ENCODE measurements at places on chromosomes 11 and 22. TPM values are rescaled to one million over a fixed set of nuclear protein-coding genes. Genes with fewer than 3 reads are reported as not detected.

DNA sequence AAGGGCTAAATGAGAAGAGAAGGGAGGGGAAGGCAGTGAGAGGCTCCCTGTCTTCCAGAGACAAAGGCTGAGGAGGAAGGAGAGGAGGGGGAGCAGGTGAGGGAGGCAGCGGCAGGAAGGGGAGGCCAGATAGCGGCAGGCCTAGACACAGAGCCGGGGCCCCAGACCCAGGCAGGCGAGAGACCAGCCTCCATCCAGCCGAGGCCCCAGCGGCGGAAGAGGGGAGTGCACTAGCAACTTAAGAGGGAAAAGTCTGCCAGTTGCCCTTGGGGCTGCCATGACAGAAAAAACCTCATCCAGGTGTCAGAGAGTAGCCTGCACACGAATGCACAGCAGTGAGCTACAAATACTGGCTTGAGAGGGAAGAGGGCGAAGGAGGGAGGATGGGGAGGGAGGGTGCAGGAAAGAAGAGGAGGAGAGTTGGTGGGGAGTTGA, 46.7 kb downstream of the IGLL1 start:
- no peak overlapping the region for H3K4me3 ChIP-seq
- H3K4me1 ChIP-seq = peaks cover 51% of the 10 kb centered on the region
- peak; percentile 84 for DNase-seq
- H3K27ac ChIP-seq = peak overlapping the region; percentile 95
- H3K27me3 ChIP-seq = no peaks in the 10 kb centered on the region

DNA sequence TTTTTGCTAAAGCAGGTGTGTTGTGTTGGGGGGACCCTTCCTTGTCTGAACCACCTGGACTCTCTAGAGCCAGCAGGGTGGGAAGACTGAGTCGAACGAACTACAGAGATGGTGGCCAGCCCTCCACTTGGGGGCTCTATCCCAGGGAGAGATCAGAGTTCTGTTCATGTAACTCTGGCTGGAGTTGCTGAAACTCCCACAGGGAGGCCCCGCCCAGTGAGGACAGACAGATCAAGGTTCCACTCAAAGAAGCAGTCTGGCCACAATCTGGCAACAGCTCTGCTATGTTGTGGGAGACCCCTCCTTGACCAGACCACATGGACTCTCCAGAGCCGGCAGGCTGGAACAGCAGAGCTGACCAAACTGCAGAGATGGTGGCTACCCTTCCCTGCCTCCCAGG, 20.2 kb upstream of the OR5AK2 start:
- no peak for DNase-seq
- H3K4me1 ChIP-seq = no peaks in the 10 kb centered on the region
- H3K36me3 ChIP-seq = no peaks in the 10 kb centered on the region
- no peak overlapping the region for H3K27ac ChIP-seq

DNA sequence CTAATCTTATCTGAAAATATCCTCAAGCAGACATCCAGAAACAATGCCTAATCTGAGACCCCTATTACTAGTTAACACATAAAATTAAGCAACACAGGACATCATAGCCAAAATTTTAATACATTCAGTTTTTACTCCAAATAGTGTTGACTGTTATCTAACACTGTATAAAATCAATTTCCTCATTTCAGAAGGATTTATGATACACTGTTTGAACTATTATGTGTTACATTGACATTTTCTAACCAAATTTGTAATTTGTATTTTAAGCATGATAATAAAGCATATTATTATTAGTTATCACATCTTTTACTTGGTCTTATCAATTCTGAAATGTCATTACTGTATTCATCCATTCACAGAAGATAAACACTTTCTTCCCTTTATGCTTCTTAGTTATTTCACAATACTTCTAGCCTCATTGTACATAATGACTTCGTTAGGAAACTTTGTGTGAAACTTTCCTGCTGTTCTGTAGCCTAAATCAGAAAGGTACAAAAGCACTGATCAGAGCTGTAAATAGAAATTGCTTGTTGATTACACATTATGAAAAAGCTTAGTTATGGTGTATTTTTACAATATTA, 1248.9 kb downstream of the JRKL start:
- no peak overlapping the region for H3K4me3 ChIP-seq
- H3K27ac ChIP-seq = no peak overlapping the region
- H3K4me1 ChIP-seq = no peaks in the 10 kb centered on the region
- H3K27me3 ChIP-seq = no peaks in the 10 kb centered on the region
- H3K36me3 ChIP-seq = no peaks in the 10 kb centered on the region
- DNase-seq = no peak

PRR33 gene
- not detected for total RNA-seq

DNA sequence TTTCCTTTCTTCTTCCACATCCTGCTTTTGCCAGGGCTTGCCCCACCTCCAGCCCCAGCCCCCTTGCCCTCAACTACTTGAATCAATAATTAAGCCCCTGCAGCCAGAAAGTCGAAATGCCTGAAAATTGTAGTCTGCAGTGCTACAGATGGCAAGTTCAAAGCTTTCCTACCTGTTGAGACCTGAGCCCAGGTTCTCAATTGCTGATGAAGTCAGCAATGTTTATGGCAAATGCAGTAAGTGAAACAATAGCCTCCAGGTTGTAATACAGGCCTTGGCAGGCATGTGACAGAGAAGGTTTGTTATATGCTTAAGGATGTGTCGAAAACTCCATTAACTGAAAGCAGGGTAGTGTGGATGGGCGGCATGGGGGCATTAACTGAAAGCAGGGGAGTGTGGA, 181.1 kb upstream of the SESN3 start:
- H3K27me3 ChIP-seq = no peaks in the 10 kb centered on the region
- H3K4me1 ChIP-seq = no peaks in the 10 kb centered on the region
- no peaks in the 10 kb centered on the region for H3K36me3 ChIP-seq
- H3K4me3 ChIP-seq = no peak overlapping the region
- DNase-seq = no peak
- no peak overlapping the region for H3K27ac ChIP-seq

WNT7B gene
- not detected for total RNA-seq

GRCh38 chr11:80414181-80415165, 973.6 kb upstream of the TENM4 start:
- peak; percentile 17 for DNase-seq
- H3K36me3 ChIP-seq = no peaks in the 10 kb centered on the region
- no peaks in the 10 kb centered on the region for H3K27me3 ChIP-seq

OR2AG1 gene
- total RNA-seq = not detected

GRCh38 chr11:64447831-64448598, 89.1 kb downstream of the RPS6KA4 start:
- H3K27me3 ChIP-seq = no peaks in the 10 kb centered on the region
- H3K27ac ChIP-seq = no peak overlapping the region
- H3K4me3 ChIP-seq = no peak overlapping the region
- no peak for DNase-seq
- H3K36me3 ChIP-seq = no peaks in the 10 kb centered on the region

SLC6A5 gene
- total RNA-seq = 0.07 TPM

DNA sequence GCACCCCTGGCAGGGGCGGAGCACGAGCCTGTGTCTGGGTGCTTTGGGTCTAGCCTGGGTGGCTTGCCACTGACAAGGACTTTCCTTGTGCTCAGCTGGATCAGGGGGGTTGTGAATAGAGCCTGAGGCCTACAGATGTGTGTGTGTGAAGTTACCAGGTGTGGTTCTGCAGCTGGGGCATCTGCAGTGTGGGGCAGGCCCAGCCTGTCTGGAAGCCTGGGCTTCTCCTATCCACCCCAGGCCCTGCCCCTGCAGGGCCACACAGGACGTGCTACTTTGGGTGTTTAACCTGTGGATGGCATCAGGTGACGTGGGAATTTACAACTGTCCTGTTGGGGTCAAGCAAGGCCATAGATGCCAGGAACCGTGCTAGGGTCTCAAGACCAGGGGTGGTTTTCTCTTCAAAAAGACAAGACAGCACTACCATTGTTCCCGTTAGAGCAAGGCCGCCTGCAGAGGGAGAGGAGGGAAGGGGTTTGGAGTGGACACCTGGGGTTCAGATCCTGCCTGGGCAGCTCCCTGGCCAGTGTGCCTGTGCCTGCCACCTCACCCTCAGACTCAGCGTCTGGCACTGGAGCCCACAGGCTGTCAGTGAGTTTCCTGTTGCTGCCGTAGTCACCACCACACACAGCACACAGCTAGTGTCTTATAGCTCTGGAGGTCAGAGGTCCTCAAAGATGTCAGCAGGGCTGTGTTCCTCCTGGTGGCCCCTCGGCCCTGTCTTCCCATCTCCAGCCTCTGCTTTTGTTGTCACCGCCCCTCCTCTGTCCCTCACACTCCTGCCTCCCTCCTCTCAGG, 31.6 kb downstream of the CTTN start:
- H3K27me3 ChIP-seq = no peaks in the 10 kb centered on the region
- H3K36me3 ChIP-seq = peaks cover 58% of the 10 kb centered on the region
- H3K27ac ChIP-seq = no peak overlapping the region
- DNase-seq = no peak
- H3K4me3 ChIP-seq = no peak overlapping the region

GRCh38 chr11:26018336-26018735, 313.6 kb upstream of the ANO3 start:
- H3K36me3 ChIP-seq = no peaks in the 10 kb centered on the region
- DNase-seq = no peak
- H3K4me3 ChIP-seq = no peak overlapping the region
- peaks cover 21% of the 10 kb centered on the region for H3K27me3 ChIP-seq
- no peaks in the 10 kb centered on the region for H3K4me1 ChIP-seq

AQP11 gene
- total RNA-seq = 4.3 TPM

LRRC56 gene
- 2.6 TPM for total RNA-seq

APOL3 gene
- not detected for total RNA-seq

ATG13 gene
- total RNA-seq = 78.5 TPM

DNA sequence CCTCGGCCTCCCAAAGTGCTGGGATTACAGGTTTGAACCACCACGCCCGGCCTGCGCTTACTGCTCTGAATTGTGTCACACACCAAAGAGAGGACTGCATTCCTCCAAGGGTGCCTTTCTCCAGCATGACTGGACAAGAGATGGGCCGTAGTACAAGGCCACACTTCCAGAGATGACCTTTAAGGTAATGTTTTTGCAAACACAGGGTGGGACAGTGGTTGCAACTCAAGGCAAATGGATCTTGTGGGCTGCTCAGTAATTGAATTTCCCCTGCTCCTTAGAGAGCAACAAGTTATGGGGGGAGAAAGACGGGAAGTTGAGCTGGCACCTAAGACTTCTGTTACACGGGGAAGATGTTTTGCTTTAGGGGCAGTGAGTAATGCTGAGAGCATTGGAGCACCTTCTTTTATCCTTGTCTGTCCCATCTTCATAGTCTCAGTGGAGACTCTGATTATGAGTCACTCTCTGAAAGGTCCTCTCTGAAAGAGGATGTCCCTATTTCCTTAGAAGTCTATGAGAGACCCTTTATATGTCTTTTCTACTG, 66.3 kb downstream of the C11orf91 start:
- H3K27ac ChIP-seq = no peak overlapping the region
- H3K36me3 ChIP-seq = no peaks in the 10 kb centered on the region
- DNase-seq = peak; percentile 20

MISFA gene
- 3.6 TPM for total RNA-seq

DNA sequence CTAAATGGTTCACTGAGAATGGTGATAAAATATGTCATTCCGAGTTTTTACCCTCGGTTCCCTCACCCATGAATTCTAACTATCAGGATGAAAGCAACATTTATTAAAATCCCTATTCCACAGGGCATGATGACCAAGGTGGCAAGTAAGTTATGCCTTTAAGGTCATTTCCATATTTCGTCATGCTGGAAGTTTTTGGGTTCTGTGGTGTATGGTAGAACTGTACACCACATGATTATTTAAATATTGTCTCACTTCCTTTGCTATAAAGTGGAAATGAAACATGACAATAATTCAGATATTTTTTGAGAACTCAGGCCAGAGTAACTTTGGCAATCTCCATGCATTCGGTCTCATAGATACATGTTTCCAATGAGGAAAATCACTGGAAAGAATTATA, 68.5 kb upstream of the CARD18 start:
- H3K27ac ChIP-seq = no peak overlapping the region
- no peaks in the 10 kb centered on the region for H3K36me3 ChIP-seq
- no peaks in the 10 kb centered on the region for H3K4me1 ChIP-seq
- H3K4me3 ChIP-seq = no peak overlapping the region

GRCh38 chr11:73252577-73253191, 19.5 kb upstream of the P2RY6 start:
- H3K4me1 ChIP-seq = peaks cover 14% of the 10 kb centered on the region
- no peaks in the 10 kb centered on the region for H3K27me3 ChIP-seq
- H3K27ac ChIP-seq = peak overlapping the region; percentile 41
- no peak overlapping the region for H3K4me3 ChIP-seq
- DNase-seq = peak; percentile 68
- H3K36me3 ChIP-seq = no peaks in the 10 kb centered on the region

GRCh38 chr22:49909476-49910205, 8.6 kb downstream of the ALG12 start:
- no peak for DNase-seq
- H3K27ac ChIP-seq = no peak overlapping the region
- H3K4me1 ChIP-seq = no peaks in the 10 kb centered on the region
- peaks cover 8% of the 10 kb centered on the region for H3K36me3 ChIP-seq
- H3K27me3 ChIP-seq = no peaks in the 10 kb centered on the region
- no peak overlapping the region for H3K4me3 ChIP-seq

- peaks cover 19% of the 10 kb centered on the region for H3K4me1 ChIP-seq
- no peaks in the 10 kb centered on the region for H3K36me3 ChIP-seq
- peak overlapping the region; percentile 48 for H3K27ac ChIP-seq
- no peaks in the 10 kb centered on the region for H3K27me3 ChIP-seq
Measured at GRCh38 chr11:103234974-103235373, 125.7 kb downstream of the DYNC2H1 start.

SLC22A6 gene
- not detected for total RNA-seq

- no peak for DNase-seq
- no peak overlapping the region for H3K27ac ChIP-seq
- no peaks in the 10 kb centered on the region for H3K27me3 ChIP-seq
- peaks cover 42% of the 10 kb centered on the region for H3K4me1 ChIP-seq
- H3K4me3 ChIP-seq = no peak overlapping the region
- H3K36me3 ChIP-seq = no peaks in the 10 kb centered on the region
Measured at GRCh38 chr11:114166362-114166761, 106.9 kb downstream of the ZBTB16 start.

IGLL1 gene
- total RNA-seq = not detected

CRYAB gene
- 15.3 TPM for total RNA-seq

DNA sequence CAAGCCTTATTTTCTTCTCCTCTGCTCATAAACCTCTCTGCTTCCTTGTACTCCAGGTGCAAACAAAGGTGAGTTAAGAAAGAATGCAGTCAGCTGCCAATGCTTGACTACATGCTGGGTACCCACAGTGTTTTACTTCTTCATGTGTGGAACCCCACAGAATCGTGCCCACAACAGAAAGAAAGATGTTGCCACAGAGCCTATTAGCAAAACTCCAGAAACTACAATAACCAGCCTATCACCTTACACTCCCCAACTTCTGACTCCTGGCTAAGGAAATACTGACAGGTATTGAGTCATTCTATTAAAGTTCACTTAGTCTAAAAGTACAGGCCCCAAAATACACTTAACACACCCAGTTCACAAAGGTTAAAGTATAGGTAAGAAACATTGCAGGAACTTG, 56.9 kb upstream of the CCDC89 start:
- H3K27me3 ChIP-seq = peaks cover 4% of the 10 kb centered on the region
- H3K4me1 ChIP-seq = peaks cover 31% of the 10 kb centered on the region
- no peak overlapping the region for H3K27ac ChIP-seq
- H3K36me3 ChIP-seq = no peaks in the 10 kb centered on the region
- no peak overlapping the region for H3K4me3 ChIP-seq
